ENCODE measurements at places on chromosomes 5 and 9. TPM values are rescaled to one million over a fixed set of nuclear protein-coding genes. Genes with fewer than 3 reads are reported as not detected.

Gene PPP3R2
- total RNA-seq: not detected

Gene RAD23B
- total RNA-seq: 108 TPM

Gene KCNV2
- total RNA-seq: not detected

Gene BARX1
- 12.9 TPM for total RNA-seq

Gene MAT2B
- total RNA-seq: 43.9 TPM

Gene NEURL1B
- 5.2 TPM for total RNA-seq

Gene SCGB3A2
- total RNA-seq: not detected

Gene IRX2
- total RNA-seq: 2.1 TPM

Gene CAPSL
- not detected for total RNA-seq

Gene KCNT1
- total RNA-seq: not detected

Gene INSYN2B
- 0.27 TPM for total RNA-seq

Gene LIFR
- total RNA-seq: 6.6 TPM

Measured in A549 treated with Mapracorat at 1 μM for 4 hours (cell line).